ENCODE measurements at places on chromosomes 1 and 21.

- no peak for DNase-seq
Observed at GRCh38 chr1:91608876-91609275, 108.2 kb downstream of the CDC7 start.

GRCh38 chr1:243291292-243291691, 35.5 kb downstream of the SDCCAG8 start:
- no peak for DNase-seq

DNA sequence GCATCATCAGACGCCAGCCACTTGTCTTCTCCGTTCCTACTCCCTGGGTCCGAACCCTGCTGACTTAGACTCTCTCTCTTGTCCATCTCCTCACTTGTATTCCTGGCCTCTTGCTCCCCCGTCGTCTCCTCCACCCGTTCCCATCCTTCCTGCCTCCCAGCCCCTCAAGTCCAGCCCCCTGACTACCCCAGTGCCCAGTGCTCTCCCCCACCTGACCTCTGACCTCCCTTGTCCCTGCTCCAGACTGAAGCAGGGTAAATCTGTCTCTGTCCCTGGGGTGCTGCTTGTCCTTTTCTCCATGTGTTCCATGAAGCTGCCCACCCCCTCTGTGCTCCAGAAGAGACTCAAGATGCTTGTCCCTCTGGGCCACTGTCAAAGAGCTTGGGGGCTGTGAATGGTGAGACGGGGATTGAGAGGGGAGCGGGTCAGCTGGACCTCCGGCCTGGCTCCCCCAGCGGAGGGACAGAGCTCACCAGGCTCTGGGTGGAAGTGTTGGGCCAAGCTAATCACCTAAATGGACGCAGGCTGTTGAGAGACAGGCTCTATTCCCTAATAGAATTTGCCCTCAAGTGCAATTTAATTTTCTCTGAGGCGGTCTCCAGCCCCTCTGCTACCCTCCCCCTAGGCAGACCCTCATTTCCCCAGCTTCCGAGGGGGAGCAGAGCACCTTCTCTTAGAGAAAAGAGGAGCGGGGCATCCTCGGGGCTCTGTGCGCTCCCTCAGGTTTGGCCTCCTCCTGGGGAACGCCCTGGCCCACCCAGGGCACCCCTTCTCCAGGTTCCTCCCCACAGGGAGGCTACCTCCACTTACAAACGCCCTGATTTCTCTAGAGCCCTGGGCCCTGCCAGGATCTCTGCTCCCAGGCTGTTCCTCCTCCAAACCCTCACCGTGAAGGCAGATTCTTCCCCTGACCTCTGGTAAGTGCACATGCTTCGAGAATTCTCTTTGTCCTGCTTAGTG, 11.0 kb upstream of the LHX4 start:
- DNase-seq = no peak

GRCh38 chr1:26541816-26542711, 12.5 kb downstream of the RPS6KA1 start:
- peak; percentile 90 for DNase-seq

GRCh38 chr1:229152311-229152710, 118.6 kb upstream of the RAB4A start:
- DNase-seq = no peak

- no peak for DNase-seq
Observed at GRCh38 chr1:101739826-101740330, 256.8 kb downstream of the OLFM3 start.

- no peak for DNase-seq
Observed at GRCh38 chr1:89689234-89689633, 56.3 kb downstream of the LRRC8C start.

DNA sequence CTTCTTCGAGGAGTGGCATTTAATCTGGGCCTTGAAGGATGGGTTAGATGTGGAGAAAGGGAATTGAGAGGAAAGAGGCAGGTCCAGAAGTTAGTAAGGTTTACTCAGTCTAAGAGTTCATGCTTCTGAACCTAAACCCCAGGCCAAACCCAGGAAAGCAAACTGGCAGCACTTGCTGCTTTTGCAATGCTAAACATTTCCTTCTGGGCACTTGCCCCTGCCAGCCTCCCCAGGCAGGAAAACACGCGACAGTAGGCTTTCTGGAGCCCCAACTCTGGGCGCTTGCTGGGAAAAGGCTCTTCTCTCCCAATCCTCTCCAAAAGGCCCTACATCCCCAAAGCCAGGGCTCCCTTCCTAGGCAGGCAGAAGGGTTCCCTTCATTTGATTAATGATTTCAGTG, 2.5 kb downstream of the OLFML2B start:
- no peak for DNase-seq

DNA sequence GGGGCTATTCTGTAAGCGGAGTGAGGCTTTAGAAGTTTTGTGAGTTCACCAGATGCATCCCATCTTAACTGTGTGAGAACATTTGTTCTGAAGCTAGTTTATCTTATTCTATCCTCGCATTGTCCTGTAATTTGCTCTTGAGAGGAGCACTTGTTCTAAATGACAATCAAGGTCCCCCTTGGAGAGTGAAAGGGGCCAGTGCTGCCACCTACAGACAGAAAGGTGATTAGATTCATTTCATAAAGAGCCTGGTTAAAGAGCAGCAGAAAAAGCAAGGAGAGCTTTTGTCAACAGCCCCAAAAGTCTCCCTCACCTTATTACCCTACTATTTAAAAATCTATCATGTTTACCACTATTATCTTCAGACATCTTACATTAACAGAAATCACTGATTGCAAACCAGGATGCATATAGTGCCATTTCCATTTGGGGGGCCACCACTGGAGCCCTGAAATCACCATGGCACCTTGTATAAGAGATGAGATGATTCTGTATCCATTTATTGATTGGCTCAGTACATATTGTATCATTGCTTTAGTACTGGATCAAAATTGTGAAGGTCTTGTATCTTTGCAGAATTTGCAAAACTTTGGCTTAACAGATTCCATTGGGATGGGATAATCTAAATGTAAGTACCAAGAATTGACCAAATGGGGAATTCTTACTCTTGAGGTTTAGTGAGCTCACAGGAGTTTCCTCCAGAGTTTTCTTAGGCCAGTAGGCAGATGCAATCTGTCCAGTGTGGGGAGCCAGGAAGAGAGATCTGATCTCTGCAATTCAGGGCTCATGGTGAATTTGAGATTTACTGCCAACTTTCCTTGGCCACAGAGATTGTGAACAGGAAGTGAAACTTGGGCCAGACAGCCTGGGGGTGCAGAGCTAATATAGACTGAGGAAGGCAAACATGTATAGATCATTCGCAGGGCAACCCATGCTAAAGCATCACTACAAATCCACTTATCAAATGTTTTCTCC, 64.3 kb upstream of the TRABD2B start:
- DNase-seq = no peak

DNA sequence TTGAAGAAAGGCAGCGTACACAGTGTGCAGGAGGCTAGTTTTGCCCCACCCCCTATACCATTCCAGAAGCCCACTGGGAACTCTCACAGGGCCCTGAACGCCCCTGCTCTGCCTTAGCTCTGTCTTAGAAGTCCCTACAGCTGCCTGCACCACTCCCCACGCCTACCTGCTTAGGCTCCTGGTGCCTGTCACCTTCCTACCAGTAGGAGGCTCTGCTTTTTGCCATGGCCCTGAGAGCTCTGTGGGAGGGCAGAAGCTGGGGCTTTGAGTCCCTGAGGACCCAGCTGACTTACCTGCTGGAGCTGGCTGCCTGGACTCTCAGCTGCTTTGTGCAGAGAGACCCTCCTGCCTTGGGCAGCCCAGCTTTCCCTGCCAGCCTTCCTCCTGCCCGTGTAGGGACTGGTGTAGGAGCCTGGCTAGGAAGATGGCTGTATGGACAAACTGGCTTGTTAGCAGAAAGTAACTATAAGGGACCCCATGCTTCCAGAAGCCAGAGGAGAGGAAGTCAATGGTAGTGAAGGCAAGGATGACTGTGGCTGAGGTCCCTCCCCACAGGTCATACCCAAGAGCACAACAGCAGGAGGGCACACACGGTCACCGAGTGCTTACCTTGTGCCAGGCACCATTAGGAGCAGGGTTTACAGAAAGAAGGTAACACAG, 9.8 kb upstream of the CELSR2 start:
- no peak for DNase-seq

DNA sequence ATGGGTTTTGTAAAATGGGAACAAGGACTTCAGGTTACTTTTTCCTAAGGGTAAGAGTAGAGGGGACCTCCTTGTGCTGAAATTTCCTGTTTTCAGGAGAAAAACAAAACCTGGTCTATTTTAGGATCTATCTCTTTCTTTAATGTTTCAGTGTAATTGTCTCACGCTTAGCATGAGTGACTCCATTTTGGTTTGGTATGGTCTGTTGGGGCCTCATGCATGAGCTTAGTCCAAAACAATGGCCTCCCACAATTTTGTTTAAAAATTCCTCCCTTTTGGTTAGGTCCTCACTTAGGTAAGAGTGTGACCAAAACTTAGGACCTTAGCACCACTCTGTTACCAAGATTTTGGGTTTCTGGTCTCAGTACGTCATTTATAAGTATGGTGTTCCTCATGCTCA, 67.2 kb upstream of the TEKT2 start:
- DNase-seq = no peak

GRCh38 chr1:208238710-208239472, 5.3 kb downstream of the PLXNA2 start:
- DNase-seq = no peak

- DNase-seq = no peak
Observed at GRCh38 chr21:31034378-31034777, 3.9 kb downstream of the KRTAP19-8 start.

DNA sequence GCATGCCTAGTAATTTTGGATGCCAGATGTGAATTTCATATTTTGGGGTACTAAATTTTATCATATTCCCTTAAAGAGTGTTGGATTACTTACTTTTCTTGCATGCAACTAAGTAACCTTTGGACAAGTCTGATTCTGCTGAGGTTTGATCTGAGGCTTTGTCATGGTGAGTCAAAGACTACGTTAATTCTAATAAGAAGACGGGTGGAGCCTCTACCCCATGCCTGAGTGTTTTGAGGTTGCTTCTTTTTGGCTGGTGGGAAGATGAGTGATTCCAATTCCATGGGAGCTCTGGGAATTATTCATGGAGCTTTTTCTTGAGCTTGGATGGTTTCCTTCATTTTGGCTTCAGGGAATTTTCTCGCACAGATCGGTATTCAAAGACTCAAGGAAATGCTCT, 11.6 kb upstream of the PCP4 start:
- DNase-seq = no peak

- no peak for DNase-seq
Observed at GRCh38 chr21:15795533-15795932, 65.8 kb downstream of the USP25 start.

- no peak for DNase-seq
Observed at GRCh38 chr1:235972311-235972689, 92.6 kb downstream of the NID1 start.

DNA sequence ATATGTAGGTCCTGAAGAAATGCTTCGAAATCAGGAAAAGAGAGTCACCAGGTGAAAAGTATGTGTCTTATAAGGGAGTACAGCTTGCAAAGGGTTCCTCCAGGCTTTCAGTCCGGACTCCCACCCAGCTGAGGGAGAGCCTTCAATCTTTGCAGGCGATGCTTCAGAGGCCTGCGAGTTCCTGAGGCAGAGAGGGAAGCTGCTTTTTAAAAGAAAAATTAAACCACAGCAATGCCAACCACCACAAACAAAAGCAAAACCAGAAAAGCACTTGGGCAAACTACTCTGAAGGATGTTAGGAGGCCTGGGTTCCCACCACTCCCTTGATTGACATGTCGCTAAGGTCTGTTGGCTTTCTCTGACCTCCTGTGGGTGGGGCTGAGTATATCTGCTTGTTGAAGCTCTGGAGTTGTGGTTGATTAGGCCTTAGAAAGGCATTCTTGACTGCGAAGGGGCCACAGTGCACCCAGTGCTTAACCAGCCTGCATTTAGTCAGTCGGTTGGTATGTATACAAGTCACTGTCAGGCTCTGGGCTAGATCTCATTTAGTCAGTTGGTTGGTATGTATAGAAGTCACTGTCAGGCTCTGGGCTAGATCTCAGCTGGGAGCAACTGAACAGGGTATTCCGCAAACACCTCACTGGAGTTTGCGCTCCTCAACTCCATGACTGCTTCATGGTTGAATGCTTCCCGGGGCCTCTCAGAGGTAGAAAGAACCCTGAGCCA, 1.2 kb downstream of the NIPAL3 start:
- no peak for DNase-seq

DNA sequence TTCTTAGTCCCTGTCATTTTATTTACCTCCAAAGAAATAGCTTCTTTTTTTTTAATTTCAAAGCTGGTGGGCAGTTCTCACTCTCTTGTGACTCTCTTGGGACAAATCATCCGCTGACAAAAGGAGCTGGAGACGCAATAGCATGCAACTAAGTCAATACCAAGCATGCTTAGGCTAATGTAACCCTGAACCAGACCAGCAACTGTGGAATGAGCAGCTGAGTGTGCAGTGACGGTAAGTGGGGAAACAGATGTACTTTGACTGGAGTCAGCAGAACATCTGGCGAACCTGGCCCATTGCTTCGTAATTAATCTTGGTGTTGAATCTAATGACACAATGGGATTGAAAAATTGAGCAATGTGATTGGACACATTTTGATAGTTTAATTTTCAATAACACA, 280.7 kb upstream of the PLXNA2 start:
- DNase-seq = no peak

DNA sequence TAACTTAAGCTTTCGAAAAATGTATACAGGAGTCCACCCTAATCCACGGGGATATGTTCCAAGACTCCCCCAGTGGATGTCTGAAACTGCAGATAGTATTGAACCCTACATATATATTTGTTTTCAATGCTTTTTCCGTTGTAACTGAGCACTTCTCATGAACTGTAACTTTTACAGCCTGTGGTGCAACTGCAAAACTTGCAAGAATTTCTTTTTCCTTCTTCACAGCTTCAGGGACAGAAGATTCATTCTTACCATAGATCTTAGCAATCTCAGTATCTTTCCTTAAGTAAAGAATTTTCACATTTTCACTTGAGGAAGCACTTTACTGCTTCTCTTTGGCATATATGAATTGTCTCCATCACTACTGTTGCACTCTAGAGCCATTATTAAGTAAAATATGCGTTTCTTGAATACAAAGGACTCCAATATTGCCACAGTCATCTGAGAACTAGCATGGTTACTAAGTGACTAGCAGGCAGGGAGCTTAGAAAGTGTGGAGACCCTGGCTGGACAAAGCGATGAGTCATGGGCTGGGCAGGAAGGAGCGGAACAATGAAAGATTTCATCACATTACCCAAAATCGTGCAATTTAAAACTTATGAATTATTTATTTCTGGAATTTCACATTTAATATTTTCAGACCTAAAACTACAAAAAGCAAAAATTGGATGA, 14.1 kb downstream of the DPYD start:
- DNase-seq = no peak

- no peak for DNase-seq
Observed at GRCh38 chr1:100249155-100249536, 488 bp downstream of the DBT start.

GRCh38 chr1:242534753-242535152, 10.3 kb upstream of the PLD5 start:
- DNase-seq = no peak

DNA sequence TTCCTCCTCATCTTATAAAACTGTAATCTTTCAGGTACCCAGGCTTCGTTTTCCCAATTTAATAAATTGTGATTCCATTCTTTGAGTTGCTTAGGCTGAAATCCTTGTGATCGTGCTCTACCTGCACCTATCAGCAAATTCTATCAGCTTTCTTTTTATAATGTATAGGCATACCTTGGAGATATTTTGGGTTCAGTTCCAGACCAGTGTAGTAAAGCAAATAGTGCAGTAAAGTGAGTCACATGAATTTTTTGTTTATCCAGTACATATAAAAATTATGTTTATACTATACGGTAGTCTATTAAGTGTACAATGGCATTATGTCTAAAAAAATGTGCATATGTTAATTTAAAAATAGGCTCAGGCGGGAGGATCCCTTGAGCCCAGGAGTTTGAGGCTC, 5.5 kb downstream of the SWT1 start:
- DNase-seq = no peak

Measured in activated CD8-positive, alpha-beta memory T cell treated with anti-CD3 and anti-CD28 coated beads, Interleukin-2, amount 50 U/mL, for 48 hours (primary cell).